CD4-positive, CD25-positive, alpha-beta regulatory T cell (primary cell): ENCODE measurements at places on chromosomes 1 and 21. TPM values are rescaled to one million over a fixed set of nuclear protein-coding genes. Genes with fewer than 3 reads are reported as not detected.

HFM1 gene
- not detected for polyA plus RNA-seq

FABP3 gene
- polyA plus RNA-seq: not detected

CD101 gene
- polyA plus RNA-seq: 5.1 TPM

DNA sequence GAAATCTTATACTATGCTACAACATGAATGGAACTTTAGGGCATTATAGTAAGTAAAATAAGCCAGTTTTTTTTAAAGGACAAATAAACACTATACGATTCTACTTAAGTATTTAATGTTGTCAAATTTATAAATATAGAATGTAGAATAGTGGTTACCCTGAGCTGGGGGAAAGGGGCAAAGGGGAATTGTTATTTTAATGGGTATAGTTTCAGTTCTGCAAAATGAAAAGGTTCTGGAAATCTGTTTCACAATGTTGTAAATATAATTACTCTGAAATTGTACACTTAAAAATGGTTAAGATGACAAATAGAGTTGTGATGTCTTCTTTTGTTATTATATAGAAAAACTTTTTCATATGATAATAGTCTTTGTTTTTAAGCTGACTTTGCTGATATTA is 366.3 kb downstream of the MRPL39 start:
- no peaks in the 10 kb centered on the region for H3K36me3 ChIP-seq
- no peaks in the 10 kb centered on the region for H3K4me1 ChIP-seq
- no peak overlapping the region for H3K4me3 ChIP-seq
- H3K27me3 ChIP-seq: no peaks in the 10 kb centered on the region
- DNase-seq: no peak
- no peak overlapping the region for H3K27ac ChIP-seq

DNA sequence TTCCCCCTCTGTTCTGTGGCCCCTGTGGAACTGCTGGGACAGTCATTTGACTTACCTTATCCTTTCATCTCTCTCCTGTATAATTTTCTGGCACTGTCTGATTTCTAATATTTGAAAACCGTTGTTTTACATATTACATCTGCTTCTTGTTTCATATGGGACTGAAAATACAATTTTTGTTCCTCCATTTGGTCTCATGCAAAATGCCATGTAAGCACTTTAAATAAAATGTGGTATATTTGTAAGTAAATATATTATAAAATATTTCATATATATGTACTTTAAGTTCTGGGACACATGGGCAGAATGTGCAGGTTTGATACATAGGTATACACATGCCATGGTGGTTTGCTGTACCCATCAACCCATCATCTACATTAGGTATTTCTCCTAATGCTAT is 93.9 kb upstream of the PLPPR5 start:
- no peaks in the 10 kb centered on the region for H3K27me3 ChIP-seq
- no peak overlapping the region for H3K4me3 ChIP-seq
- H3K36me3 ChIP-seq: no peaks in the 10 kb centered on the region
- no peak overlapping the region for H3K27ac ChIP-seq
- DNase-seq: no peak

DNA sequence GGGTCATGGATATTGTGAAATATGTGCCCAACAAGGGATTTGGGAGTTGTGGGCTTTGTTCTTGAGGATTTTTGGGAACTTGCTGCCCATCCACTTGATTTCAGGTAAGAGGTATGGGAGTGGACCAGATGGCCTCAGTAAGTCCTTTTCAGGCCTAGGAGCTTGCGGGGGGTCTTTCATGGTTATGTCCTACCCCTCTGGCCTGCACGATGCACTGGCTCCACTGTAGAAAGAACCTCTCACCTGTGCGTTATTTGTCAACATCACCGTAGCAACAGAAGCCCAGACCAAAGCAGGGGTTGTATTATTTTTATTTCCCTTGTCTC is 8.6 kb downstream of the RIIAD1 start:
- peaks cover 18% of the 10 kb centered on the region for H3K27me3 ChIP-seq
- DNase-seq: no peak
- no peaks in the 10 kb centered on the region for H3K36me3 ChIP-seq
- no peak overlapping the region for H3K4me3 ChIP-seq
- H3K4me1 ChIP-seq: no peaks in the 10 kb centered on the region

GRCh38 chr1:97803026-97803425 is 117.8 kb downstream of the DPYD start:
- no peaks in the 10 kb centered on the region for H3K4me1 ChIP-seq
- H3K27ac ChIP-seq: no peak overlapping the region
- no peaks in the 10 kb centered on the region for H3K36me3 ChIP-seq
- no peak for DNase-seq

- no peak overlapping the region for H3K4me3 ChIP-seq
- H3K27ac ChIP-seq: no peak overlapping the region
- H3K4me1 ChIP-seq: no peaks in the 10 kb centered on the region
Observed at GRCh38 chr1:6862906-6863305, 77.7 kb downstream of the CAMTA1 start.

DNA sequence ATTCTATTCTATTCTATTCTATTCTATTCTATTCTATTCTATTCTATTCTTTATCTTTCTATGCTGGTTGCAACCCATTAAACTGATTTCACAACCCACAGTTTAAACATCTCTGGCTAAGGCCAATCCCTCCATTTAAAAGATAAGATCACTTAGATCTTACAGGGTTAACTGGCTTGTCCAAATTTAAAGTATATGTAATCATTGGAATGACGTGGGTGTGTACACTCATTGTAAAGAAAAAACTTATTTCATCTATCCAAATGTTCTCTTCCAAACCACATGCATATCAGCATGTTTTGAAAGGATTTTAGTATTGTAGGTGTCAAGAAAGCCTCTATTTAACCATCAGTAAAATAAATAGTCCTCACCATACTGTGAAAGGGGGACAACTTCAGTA is 299.6 kb upstream of the RUNX1 start:
- no peaks in the 10 kb centered on the region for H3K4me1 ChIP-seq
- no peak overlapping the region for H3K27ac ChIP-seq
- DNase-seq: no peak
- H3K4me3 ChIP-seq: no peak overlapping the region
- no peaks in the 10 kb centered on the region for H3K36me3 ChIP-seq
- no peaks in the 10 kb centered on the region for H3K27me3 ChIP-seq

GRCh38 chr1:4463631-4464030 is 190.8 kb upstream of the AJAP1 start:
- H3K4me1 ChIP-seq: no peaks in the 10 kb centered on the region
- no peak for DNase-seq
- no peak overlapping the region for H3K4me3 ChIP-seq
- H3K27me3 ChIP-seq: no peaks in the 10 kb centered on the region
- no peaks in the 10 kb centered on the region for H3K36me3 ChIP-seq
- no peak overlapping the region for H3K27ac ChIP-seq

GRCh38 chr1:200699871-200700270 is 30.2 kb upstream of the DDX59 start:
- DNase-seq: no peak
- no peaks in the 10 kb centered on the region for H3K4me1 ChIP-seq
- no peak overlapping the region for H3K4me3 ChIP-seq

DNA sequence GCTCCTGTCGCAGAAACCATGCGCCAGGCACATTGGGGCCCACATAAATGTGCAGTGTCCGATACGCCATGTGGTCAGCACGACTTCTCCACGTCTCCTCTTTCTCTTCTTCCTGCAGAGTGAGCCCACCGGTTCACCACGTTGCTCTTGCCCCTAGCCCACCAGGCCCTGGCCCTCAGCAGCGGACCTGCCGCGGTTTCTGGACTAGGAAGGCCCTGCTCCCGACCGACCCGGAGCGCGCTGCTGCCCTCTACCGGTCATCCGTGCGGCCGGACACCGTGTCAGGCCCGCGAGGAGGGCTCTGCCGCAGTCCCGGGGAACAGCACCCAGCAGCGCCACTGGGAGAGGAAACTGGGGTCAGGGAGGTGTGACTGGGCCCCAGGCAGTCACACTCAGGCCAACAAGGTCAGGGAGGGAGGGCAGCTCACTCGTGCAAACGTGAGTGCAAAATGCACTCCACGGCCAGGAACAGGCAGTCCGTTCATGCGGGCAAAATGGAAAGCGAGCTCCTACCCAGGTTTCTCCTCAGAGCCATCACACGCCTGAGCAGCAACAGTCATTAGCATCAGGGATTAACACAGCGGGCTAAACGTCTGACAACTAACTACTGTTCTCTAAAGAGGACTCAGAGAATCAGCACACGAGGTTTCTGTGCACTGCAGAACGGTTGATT is 13.7 kb downstream of the TLR5 start:
- no peaks in the 10 kb centered on the region for H3K36me3 ChIP-seq
- H3K4me1 ChIP-seq: peaks cover 19% of the 10 kb centered on the region
- H3K27ac ChIP-seq: no peak overlapping the region
- DNase-seq: peak; percentile 42
- no peaks in the 10 kb centered on the region for H3K27me3 ChIP-seq

- no peaks in the 10 kb centered on the region for H3K4me1 ChIP-seq
- H3K27me3 ChIP-seq: no peaks in the 10 kb centered on the region
- no peak overlapping the region for H3K27ac ChIP-seq
- no peaks in the 10 kb centered on the region for H3K36me3 ChIP-seq
Observed at GRCh38 chr1:62508187-62508758, 71.4 kb downstream of the USP1 start.

DNA sequence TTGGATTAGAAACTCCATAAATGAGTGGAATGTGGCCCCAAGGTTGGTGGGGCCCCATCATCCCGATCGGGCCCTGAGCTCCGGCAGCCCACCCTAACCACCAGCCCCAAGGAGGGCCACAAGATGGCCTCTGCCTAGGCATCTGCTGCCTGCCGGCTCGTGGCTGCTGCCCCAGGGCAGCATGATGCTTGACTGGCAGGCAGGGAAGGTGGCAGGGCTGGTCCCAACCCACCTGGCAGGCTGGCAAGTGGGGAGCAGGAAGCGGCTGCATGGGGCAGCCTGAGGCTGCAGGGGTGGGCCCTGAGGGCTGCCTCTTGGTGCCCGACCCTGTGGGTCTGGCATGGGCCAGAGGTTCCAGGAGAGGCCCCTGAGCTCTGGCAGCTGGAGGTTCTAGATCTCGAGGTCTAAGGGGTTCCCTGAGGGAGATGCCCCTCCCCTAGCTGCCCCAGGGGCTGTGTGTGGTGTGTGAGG is 760 bp upstream of the GJC2 start:
- no peak for DNase-seq
- H3K4me1 ChIP-seq: peaks cover 9% of the 10 kb centered on the region
- no peak overlapping the region for H3K4me3 ChIP-seq
- H3K36me3 ChIP-seq: peaks cover 23% of the 10 kb centered on the region

DNA sequence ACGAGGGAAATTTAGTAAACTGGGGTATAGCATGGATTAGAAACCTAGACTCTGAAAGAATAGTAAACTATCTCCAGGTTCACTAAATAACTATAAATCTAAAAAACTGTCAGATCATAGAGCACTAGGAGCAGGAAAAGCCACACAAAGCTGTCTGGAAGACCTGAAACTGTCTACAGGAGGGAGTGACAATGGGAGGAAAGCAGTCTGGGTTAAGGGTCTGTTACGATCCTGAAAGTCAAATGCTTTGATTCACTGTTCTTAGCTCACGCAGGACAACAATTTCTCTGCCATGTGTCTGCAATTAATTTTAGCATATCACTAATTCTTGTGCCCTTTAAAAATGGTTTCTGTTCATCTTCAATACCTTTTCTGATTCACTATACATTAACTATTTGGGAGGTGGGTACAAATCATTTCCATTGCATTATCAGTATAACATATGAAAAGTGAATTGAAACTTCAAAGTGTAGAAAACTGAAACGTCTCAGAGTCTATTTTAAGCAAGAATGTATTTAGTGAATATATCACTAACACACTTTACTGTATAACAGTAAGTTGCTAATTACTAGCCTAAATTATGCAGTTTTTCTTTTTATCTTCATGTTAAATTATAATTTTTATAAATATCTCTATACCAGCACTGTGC is 18.4 kb downstream of the CEP170 start:
- no peak overlapping the region for H3K27ac ChIP-seq
- no peak overlapping the region for H3K4me3 ChIP-seq
- H3K4me1 ChIP-seq: no peaks in the 10 kb centered on the region
- no peaks in the 10 kb centered on the region for H3K27me3 ChIP-seq
- no peak for DNase-seq
- H3K36me3 ChIP-seq: peaks cover 13% of the 10 kb centered on the region

DNA sequence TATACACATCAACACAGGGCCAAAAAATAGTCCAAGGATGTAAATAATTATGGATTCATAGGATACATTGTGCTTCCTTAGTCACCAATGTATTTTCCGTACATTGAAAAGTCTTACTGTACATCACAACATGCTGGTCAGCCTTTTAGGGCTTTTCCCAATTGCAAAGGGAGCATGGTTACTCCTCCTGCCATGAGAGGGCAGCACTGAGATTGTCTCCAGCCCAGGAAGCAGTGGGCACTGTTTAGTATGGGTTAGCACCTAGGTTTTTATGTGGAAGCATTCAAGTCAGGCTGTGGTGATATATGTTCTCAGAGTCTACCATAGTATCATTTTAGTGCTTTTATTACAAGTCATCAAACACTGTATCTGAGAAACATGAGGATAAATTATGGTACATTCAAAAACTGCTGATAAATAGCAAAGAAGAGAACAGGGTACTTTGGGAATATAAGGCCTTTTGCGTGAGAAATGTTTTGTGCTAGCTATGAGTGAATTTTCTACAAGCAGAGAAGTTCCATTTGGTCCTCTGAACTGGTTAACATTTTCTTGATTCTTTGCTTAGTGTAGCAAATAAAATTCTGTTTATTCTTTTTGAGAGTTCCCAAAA is 34.0 kb downstream of the ST6GALNAC5 start:
- H3K4me3 ChIP-seq: no peak overlapping the region
- H3K27me3 ChIP-seq: no peaks in the 10 kb centered on the region
- H3K27ac ChIP-seq: no peak overlapping the region
- no peaks in the 10 kb centered on the region for H3K4me1 ChIP-seq

- H3K27me3 ChIP-seq: peaks cover 19% of the 10 kb centered on the region
- no peak for DNase-seq
- no peak overlapping the region for H3K4me3 ChIP-seq
- H3K27ac ChIP-seq: no peak overlapping the region
Observed at GRCh38 chr1:56576880-56577405, 2.4 kb downstream of the PLPP3 start.

DNA sequence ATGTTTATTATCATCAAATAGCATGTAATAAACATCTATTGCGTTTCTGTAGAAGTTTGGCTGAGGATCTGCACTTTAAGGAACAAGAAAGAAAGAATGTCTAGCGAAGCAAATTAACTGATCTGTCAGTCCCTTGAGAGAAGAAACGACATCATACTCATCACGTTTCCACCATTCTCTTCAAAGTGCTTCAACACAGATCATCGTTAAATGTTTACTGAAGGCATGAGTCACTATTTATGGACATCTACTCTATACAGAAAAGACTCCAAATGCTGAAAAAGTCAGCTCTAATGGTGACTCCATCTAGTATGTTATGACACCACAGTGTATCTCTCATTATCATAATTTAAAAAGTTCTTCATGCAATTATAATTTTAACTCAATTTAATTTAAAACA is 369.1 kb downstream of the RGS7 start:
- H3K36me3 ChIP-seq: no peaks in the 10 kb centered on the region
- DNase-seq: no peak
- no peak overlapping the region for H3K27ac ChIP-seq
- H3K4me3 ChIP-seq: no peak overlapping the region
- H3K4me1 ChIP-seq: no peaks in the 10 kb centered on the region

GRCh38 chr1:171985639-171986038 is 144.3 kb downstream of the DNM3 start:
- H3K4me3 ChIP-seq: no peak overlapping the region
- DNase-seq: no peak
- no peaks in the 10 kb centered on the region for H3K4me1 ChIP-seq

- H3K27ac ChIP-seq: no peak overlapping the region
- no peak overlapping the region for H3K4me3 ChIP-seq
- H3K4me1 ChIP-seq: peaks cover 4% of the 10 kb centered on the region
- no peak for DNase-seq
- H3K36me3 ChIP-seq: no peaks in the 10 kb centered on the region
Observed at GRCh38 chr1:41371630-41372599, 10.7 kb downstream of the FOXO6 start.
